GM19239 (cell line): ENCODE measurements at places on chromosomes 1 and 21.

DNA sequence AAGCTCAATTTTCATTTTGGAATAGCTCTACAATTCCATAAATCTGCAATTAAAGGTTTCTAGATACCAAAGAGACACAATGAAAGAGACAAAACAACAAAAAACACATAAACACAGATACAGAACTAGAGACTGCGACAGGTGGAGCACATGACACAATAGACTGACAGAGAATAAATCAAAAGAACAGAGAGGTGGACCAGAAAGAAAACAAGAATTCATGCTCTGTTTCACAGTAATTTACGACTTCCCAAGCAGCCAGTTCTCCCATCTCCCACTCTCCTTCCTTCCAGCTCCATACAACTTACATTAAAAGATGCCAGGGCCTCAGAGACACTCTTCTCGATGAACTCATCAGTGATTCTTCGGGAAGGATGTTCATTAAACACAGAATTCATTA is 15.1 kb upstream of the RBM8A start:
- DNase-seq: no peak

GRCh38 chr1:19336543-19336942 is 24.4 kb downstream of the SLC66A1 start:
- DNase-seq: no peak

GRCh38 chr1:43653339-43653738 is 3.4 kb downstream of the KDM4A start:
- DNase-seq: no peak

DNA sequence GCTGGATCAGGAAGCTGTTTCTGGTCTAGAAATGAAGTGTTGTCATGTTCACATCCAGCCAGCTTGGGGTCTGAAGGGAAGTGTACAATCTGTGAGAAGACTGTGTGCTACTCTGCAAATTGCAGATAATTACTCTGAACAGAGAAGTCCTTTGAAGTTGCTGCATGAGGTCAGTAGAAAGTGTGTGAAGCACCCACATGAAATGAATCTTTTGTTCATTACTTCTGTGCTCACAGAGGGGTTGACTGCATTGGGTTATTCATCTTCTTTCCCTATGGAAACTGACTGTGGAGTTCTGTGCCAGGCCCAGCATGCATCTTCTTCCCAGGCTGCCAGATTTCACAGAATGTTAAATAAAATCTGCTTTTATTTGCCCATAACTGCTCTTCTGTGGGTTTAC is 47.1 kb downstream of the CTH start:
- no peak for DNase-seq

DNA sequence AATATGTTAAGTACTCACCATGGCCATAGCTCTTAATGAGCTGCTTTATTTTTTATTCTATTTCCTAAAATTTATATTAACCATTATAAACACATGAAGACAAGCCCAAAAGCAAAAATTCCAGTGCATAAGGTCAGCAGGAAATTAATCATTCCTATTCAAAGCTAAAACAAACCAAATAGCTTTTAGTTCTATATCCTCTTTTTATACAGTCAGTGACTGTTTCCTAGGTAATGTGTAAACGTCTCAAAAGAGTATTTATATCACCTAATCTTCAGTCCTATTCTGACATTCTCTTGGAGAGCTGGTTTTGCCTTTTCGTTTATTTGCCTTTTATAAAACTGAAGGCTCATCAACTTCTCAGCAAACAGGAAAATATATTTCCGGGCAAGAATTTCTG is 4.2 kb downstream of the GOLPH3L start:
- no peak for DNase-seq

DNA sequence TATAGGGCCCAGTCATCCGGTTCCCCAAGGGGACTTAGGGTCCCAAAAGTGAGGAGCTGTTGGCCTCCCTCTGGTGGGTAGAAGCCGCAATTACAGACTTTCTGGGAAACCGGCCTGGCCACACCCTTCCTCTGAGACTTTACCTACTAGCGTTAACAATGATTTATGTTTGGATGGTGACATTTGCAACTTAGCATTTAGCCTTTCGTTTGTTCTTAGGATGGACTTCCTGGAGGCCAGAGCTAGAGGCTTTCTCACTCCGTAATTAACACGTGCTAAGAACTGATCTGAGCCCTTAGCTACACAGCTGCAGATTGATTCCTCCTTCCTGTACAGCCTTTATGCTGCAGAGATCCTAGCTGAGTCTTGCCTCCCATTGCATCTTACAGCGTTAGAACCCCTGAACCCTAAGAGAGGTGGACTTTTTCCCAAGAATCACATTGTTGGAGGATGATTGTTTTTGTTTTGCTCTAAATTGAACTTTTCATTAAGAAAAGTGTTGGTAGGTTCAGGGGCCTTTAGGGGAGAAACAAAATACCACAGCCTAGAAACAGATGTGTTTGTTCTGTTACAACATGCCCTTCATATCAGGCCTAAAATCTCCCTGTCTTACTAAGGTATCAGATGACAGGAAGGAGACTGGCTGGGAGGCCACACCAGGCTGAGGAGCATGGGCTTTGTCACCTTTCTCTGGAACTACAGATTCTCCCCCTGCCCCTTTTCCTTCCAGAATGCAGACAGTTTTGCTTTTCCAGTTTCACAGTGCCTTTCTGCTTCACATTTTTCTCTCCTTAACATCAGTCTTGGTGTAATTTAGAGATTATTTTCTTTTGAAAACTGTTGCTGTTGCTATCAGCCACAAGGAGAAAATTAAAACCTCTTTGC is 1.9 kb downstream of the S100A11 start:
- DNase-seq: peak; percentile 66

GRCh38 chr1:155967341-155968050 is 10.9 kb downstream of the ARHGEF2 start:
- DNase-seq: no peak

DNA sequence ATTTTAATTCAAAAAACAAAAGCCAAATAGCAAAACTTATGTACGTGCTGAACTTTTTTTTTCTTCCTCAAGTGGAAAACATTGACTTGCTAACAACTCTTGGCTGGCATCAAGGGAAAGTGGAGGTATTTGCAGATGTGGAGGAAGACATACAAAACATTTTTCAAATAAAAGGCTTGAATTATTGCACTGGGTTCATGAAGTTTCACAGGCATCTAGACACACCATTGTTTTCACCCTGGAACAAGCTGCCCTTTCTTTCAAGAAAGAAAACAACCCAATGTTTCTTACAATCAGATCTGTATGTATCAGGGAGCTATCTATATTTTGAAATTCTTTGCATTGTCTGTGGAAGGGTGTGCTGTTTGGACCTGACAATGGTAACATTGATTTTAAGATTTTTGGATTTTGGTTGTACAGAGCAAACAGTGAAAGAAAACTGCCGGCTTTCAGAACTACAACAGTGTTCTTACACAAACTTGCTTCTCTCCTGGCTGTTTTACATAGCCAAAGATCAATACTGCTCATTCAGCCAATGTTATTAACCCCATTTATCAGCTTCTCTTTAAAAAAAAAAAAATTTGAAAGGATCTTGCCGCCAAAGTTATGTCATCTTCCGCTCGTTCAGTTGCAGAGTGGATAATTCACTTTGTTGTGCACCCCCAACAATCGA is 187.7 kb upstream of the FOXD3 start:
- DNase-seq: no peak

GRCh38 chr1:84442256-84442655 is 36.8 kb upstream of the RPF1 start:
- DNase-seq: peak; percentile 9

- no peak for DNase-seq
Measured at GRCh38 chr1:230271300-230272035, 154.7 kb downstream of the PGBD5 start.

DNA sequence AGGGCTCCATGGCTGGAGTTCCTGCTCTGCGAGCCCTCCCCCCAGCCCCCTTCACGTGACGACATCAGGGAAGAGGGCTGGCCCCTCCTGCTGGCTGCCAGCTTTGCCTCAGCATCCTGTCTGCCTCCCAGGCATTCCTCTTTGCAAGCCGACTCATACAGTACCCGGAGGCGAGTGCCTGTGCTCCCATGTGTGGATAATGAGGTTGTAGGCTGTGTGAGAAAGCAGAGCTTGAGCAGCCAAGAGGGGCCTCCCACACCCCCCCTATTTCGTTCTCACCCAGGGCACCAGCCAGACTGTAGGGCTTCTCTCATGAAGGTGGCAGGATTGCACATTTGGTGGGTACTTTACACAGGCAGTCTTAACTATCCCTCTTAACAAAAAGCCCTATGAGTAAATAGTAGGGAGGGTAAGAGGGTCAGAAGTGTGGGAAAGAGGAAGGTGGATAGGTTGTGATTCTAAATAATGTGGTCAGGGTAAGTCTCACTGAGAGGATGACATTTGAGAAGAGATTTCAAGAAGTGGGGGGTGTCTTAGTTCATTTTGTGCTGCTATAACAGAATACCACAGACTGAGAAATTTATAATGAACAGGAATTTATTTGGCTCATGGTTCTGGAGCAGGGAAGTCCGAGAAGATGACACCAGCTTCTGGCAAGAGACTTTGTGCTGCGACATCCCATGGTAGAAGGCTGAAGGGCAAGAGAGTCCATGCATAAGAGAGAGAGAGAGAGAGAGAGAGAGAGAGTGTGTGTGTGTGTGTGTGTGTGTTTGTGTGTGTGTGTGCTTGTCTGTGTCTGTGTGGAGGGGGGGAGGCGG is 113.5 kb downstream of the OMA1 start:
- DNase-seq: no peak

GRCh38 chr1:26023826-26024225 is 2.3 kb downstream of the EXTL1 start:
- DNase-seq: no peak
